ENCODE measurements at places on chromosomes 1 and 21. TPM values are rescaled to one million over a fixed set of nuclear protein-coding genes. Genes with fewer than 3 reads are reported as not detected.

Gene IGSF9
- total RNA-seq = 0.25 TPM

Gene MYOG
- total RNA-seq = not detected

Gene ASCL5
- total RNA-seq = 0.08 TPM

Gene C4BPA
- 0.99 TPM for total RNA-seq

Gene OR2L8
- not detected for total RNA-seq

Gene TMEM54
- total RNA-seq = 26.2 TPM

Gene NGF
- total RNA-seq = 1.3 TPM
